ENCODE measurements at places on chromosomes 2 and 18. TPM values are rescaled to one million over a fixed set of nuclear protein-coding genes. Genes with fewer than 3 reads are reported as not detected.
A peak's percentile ranks its signal among the peaks of the same experiment; 100 is the strongest.

DNA sequence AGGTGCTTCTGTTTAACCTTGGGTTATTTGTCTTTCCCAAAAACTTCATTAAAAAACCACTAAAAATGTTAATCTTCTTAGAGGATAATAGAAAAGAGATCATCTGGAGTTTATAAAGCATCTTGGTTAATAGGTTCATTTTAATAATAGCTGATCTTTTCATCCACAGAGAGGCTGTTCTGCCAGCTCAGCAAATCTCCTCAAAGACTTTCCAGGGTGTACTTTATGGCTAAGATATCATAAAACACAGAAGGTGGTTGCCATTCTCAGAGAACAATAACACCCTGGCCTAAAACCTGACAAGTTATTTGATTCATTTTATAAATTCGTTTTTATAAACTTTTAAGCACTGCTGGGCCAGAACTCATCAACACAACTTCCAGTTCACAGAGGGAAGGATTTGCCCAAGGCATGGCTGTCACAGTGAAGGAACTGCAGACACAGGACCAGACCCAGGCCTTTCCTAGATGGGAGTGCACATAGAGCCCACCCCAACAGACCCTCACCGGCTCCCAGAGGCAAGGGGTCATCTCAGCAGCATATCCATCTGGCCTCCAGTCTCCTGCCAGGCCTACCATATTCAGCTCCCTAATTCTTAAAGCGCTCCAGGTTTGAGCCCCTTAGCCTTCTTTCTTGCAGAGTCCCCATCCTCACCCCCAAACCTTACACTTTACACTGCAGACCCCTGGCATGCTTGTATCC lies 203.4 kb upstream of the RAB6C start:
- H3K27me3 ChIP-seq = no peaks in the 10 kb centered on the region
- H3K4me1 ChIP-seq = no peaks in the 10 kb centered on the region
- no peak overlapping the region for H3K27ac ChIP-seq
- H3K4me3 ChIP-seq = no peak overlapping the region
- peak; percentile 10 for DNase-seq

- no peak overlapping the region for H3K27ac ChIP-seq
- no peaks in the 10 kb centered on the region for H3K27me3 ChIP-seq
- H3K4me3 ChIP-seq = no peak overlapping the region
- no peaks in the 10 kb centered on the region for H3K36me3 ChIP-seq
- no peaks in the 10 kb centered on the region for H3K4me1 ChIP-seq
- DNase-seq = no peak
These were observed 86.4 kb upstream of the MAP4K3 start for GRCh38 chr2:39523308-39524044.

NPPC gene
- 0.66 TPM for total RNA-seq

PTPRN gene
- not detected for total RNA-seq

DNA sequence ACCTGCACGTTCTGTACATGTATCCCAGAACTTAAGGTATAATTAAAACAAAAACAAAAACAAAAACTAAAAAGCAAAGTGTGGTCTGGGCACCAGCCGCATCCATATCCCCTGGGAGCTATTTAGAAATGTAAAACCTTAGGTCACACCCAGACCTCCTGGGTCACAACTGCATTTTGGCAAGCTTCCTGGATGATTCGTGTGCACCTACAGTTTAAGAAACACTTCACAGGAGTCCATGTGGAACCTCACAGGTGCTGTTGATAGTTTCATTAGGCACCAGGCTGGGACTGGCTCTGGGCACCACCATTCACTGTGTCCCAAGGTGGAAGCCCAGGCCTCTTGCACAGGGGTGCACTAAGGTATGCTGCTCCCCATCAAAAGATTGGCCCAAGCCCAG lies 103.6 kb upstream of the BOD1L2 start:
- no peak overlapping the region for H3K4me3 ChIP-seq
- H3K27me3 ChIP-seq = no peaks in the 10 kb centered on the region
- no peak for DNase-seq
- H3K4me1 ChIP-seq = no peaks in the 10 kb centered on the region
- no peak overlapping the region for H3K27ac ChIP-seq

DBI gene
- total RNA-seq = 236 TPM

DNA sequence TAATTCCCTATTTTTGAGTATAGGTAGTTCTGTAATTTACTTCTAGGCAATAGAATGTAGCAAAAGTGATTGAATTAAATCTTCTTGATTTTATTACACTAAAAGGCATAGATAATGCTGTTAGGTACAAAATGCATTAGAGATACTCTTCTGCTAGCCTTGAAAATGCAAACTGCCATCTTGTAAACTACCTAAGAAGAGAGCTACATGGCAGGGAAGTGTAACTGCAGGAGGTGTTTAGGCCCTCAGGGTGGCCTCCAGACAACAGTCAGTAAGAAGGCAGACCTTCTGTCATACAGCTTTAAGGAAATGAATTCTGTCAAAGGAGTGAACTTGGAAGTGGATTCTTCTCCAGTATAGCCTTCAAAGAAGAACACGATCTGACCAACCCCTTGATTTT lies 1396.8 kb upstream of the SLC39A10 start:
- no peak for DNase-seq
- H3K4me1 ChIP-seq = no peaks in the 10 kb centered on the region
- no peaks in the 10 kb centered on the region for H3K27me3 ChIP-seq
- H3K4me3 ChIP-seq = no peak overlapping the region
- H3K27ac ChIP-seq = no peak overlapping the region

MROH2A gene
- not detected for total RNA-seq

GRCh38 chr2:144834998-144835633 lies 315.2 kb upstream of the ZEB2 start:
- no peaks in the 10 kb centered on the region for H3K4me1 ChIP-seq
- H3K36me3 ChIP-seq = no peaks in the 10 kb centered on the region
- H3K27ac ChIP-seq = peak overlapping the region; percentile 28

- no peaks in the 10 kb centered on the region for H3K27me3 ChIP-seq
- H3K4me1 ChIP-seq = no peaks in the 10 kb centered on the region
These were observed 25.3 kb downstream of the CCDC195 start for GRCh38 chr2:224690868-224691267.

EML4 gene
- 36.7 TPM for total RNA-seq

DNA sequence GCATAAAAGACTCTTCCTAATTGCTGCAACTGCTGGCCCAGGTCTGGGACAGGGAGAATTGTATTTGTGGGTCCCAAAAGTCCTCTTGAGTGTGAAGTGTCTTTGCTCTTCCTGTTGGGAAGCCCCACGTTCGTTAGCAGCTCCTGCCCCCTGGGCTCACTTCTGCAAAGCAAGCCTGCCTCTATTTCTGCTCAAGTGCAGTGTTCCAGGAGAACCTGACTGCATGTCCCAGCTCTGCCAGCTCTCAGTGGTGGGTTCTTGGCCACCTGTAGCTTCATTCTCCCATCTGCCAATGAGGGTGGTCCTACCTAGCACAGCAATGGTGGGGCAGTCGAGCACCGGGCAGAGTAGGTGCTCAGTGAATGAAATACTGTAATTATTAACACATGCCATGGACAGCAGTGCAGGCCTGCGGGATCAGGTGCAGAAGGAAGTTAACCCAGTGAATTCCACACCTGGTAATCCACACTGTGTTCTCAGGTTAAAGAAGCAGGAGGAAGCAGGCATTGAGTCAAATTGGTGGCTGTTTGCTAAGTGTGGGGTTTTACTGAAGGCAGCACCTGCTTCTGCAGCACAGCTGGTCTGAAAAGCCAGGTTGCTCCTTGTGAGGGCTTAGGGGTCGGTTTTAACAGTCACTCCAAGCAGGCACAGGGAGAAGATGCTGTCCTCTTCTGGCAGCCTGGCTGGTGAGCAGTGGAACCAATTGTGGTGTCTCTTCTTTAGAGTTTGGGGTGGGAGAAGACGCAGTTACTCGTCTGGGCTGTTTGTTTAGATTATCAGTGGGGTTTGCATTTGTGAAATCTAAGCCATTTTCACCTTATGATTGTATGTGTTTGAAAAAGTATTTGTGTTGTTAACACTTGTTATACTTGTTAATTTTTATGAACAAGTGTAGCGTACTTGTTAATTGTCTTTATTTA lies 54.3 kb downstream of the DGKD start:
- no peaks in the 10 kb centered on the region for H3K4me1 ChIP-seq
- no peak for DNase-seq
- H3K36me3 ChIP-seq = no peaks in the 10 kb centered on the region
- H3K27ac ChIP-seq = no peak overlapping the region
- H3K4me3 ChIP-seq = no peak overlapping the region
- no peaks in the 10 kb centered on the region for H3K27me3 ChIP-seq

ICOS gene
- total RNA-seq = 0.64 TPM

RBM44 gene
- total RNA-seq = 2.5 TPM

ITGA6 gene
- total RNA-seq = 99.5 TPM

LYPD6 gene
- total RNA-seq = 0.16 TPM

- H3K4me3 ChIP-seq = no peak overlapping the region
- H3K27me3 ChIP-seq = no peaks in the 10 kb centered on the region
- DNase-seq = no peak
- no peak overlapping the region for H3K27ac ChIP-seq
- H3K4me1 ChIP-seq = no peaks in the 10 kb centered on the region
- no peaks in the 10 kb centered on the region for H3K36me3 ChIP-seq
These were observed 342.3 kb upstream of the EPHA4 start for GRCh38 chr2:221914334-221914880.

- no peaks in the 10 kb centered on the region for H3K27me3 ChIP-seq
- H3K4me3 ChIP-seq = no peak overlapping the region
- H3K36me3 ChIP-seq = no peaks in the 10 kb centered on the region
- no peaks in the 10 kb centered on the region for H3K4me1 ChIP-seq
These were observed 19.1 kb upstream of the SH3BP4 start for GRCh38 chr2:234932591-234933168.

GRCh38 chr18:23237524-23238151 lies 102.4 kb downstream of the CABLES1 start:
- peak overlapping the region; percentile 41 for H3K4me3 ChIP-seq
- H3K27me3 ChIP-seq = no peaks in the 10 kb centered on the region
- peaks cover 13% of the 10 kb centered on the region for H3K4me1 ChIP-seq
- DNase-seq = peak; percentile 71
- no peaks in the 10 kb centered on the region for H3K36me3 ChIP-seq

DNA sequence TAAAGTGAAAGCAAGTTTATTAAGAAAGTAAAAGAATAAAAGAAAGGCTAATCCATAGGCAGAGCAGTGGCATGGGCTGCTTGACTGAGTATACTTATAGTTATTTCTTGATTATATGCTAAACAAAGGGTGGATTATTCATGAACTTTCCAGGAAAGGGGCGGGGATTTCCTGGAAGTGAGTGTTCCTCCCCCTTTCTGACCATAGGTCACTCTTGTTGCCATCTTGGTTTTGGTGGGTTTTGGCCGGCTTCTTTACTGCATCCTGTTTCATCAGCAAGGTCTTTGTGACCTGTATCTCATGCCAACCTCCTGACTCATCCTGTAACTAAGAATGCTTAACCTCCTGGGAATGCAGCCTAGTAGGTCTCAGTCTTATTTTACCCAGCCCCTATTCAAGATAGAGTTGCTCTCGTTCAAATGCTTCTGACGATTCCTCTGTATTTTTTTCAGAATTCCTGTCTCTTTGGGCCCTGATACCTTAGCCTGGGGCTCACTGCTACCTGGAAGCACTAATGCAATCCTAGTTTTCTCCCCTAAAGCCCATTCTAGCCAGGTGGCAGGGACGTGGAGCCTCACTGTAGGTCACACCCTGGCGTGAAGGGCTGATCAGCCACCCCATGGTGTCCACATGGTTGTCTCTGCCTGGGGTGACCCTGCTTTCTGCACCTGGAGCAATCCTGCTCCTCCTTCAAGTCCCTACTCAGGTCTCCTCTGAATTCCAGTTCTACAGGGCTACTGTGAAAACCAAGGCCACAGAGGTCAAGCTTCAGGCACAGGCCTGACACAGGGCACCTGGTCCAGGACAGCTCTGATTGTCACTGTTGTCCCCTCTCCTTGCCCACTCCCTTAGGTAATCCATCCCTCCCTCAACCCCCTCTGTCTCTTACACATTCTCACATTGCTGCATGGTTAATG lies 6.0 kb upstream of the SLC35F6 start:
- H3K36me3 ChIP-seq = no peaks in the 10 kb centered on the region
- DNase-seq = no peak
- H3K27ac ChIP-seq = peak overlapping the region; percentile 84
- peaks cover 5% of the 10 kb centered on the region for H3K4me1 ChIP-seq
- H3K4me3 ChIP-seq = peak overlapping the region; percentile 2

DNA sequence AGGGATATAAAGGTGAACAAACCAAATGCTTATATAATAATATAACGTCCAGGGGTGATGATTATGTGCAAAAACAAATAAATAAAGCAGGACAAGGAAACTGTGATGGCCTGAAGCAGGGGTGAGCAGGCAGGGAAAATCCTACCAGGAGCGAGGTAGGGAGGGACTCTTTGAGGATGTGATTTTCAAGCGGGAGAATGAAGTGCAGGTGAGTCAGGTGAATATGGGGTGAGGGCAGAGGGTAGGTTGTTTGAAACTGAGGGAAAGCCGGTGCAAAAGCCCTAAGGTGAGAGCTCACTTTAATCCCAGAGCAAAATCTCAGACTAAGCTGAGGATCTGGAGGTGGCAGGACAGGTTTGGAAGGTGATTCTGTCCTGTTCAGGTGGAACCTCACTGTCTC lies 40.7 kb downstream of the CYP26B1 start:
- no peak for DNase-seq
- no peaks in the 10 kb centered on the region for H3K4me1 ChIP-seq
- H3K27ac ChIP-seq = no peak overlapping the region
- H3K36me3 ChIP-seq = no peaks in the 10 kb centered on the region
- H3K27me3 ChIP-seq = no peaks in the 10 kb centered on the region
- no peak overlapping the region for H3K4me3 ChIP-seq

GRCh38 chr2:79612999-79613398 lies 100.1 kb downstream of the CTNNA2 start:
- H3K36me3 ChIP-seq = no peaks in the 10 kb centered on the region
- DNase-seq = no peak
- H3K27ac ChIP-seq = no peak overlapping the region
- no peaks in the 10 kb centered on the region for H3K4me1 ChIP-seq
- no peaks in the 10 kb centered on the region for H3K27me3 ChIP-seq
- H3K4me3 ChIP-seq = no peak overlapping the region

- no peak overlapping the region for H3K27ac ChIP-seq
- no peaks in the 10 kb centered on the region for H3K4me1 ChIP-seq
- DNase-seq = no peak
- no peaks in the 10 kb centered on the region for H3K27me3 ChIP-seq
These were observed 45.3 kb upstream of the IL1R2 start for GRCh38 chr2:101946372-101947039.

DNA sequence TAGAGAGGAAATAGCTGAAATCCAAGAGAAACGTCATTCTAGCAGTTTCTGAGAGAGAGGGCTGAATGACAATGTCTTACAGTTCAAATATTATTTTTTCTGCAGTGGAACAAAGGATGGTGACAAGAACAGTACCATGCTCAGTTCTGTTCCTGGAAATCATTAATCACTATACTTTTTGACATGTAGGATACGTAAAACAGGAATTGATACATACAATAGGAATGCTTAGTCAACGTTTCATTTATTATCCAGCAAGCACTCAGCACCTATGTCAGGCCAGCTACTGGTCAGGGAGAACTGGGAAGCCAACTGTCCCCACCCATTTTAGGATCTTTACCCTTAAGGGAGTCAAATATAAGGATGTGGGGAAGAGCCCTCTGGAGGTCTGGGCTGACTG lies 114.7 kb downstream of the DHRS9 start:
- no peak overlapping the region for H3K27ac ChIP-seq
- no peak for DNase-seq
- H3K27me3 ChIP-seq = no peaks in the 10 kb centered on the region

WBP1 gene
- total RNA-seq = 61.9 TPM

PLEKHA3 gene
- total RNA-seq = 12.0 TPM

GRCh38 chr2:218008060-218009040 lies 5.6 kb upstream of the TNS1 start:
- DNase-seq = no peak
- H3K4me3 ChIP-seq = no peak overlapping the region
- H3K4me1 ChIP-seq = peaks cover 3% of the 10 kb centered on the region

GPR39 gene
- total RNA-seq = 10.4 TPM

All from breast epithelium (tissue), 4 donors.